ENCODE measurements at places on chromosomes 6 and 20.
A peak's percentile ranks its signal among the peaks of the same experiment; 100 is the strongest.

GRCh38 chr6:167722634-167723309 lies 103.9 kb upstream of the AFDN start:
- no peak for DNase-seq

- DNase-seq, result no peak
Measured at GRCh38 chr6:127775371-127775770, 125.5 kb downstream of the THEMIS start.

- DNase-seq, result no peak
Measured at GRCh38 chr20:31934968-31935764, 16.7 kb downstream of the PDRG1 start.

- no peak for DNase-seq
Measured at GRCh38 chr20:50919567-50919966, 11.7 kb downstream of the ADNP start.

DNA sequence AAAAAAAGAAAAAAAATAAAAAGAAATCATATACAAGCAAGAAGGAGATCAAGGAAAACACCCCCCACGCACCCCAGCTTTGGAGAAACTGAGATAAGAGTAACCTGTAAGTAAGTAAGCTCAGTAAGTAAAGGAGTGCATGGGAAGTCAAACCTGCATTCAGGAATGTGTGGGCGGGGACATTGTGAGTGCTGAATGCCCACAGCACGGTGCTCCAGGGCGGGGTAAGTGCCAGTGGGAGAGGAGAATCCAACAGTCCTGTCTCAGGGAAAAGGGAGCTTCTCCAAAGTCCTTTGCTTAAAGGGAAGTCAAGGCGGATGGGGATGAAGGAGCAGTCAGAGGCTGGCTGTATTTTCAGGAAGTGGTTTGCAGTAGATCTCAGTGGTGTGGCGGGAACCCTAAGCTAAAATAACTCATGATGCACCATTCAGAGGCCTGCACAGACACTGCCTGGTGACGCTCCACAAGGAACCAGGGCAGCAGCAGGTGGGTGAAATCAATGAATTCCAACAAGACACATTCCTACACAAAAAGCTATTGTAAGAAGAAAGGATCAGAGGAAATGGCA lies 368.0 kb downstream of the QKI start:
- DNase-seq, result no peak

DNA sequence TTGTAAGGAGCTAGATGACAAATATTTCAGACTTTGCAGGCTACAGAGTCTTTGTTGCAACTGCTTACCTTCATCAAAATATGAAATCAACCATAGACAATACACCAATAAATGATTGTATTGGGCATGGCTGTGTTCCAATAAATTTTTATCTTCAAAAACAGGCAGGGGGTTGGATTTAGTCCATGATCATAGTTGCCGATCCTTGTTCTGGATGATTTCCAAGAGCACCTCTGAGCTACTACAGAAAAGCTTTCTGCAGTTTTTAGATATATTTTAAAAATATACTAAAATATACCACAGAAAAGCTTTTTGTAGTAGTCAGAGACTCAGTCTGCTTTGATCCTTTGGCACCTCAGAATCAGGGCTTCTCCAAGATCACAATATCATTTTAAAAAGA lies 145.0 kb downstream of the HTR1B start:
- DNase-seq, result no peak

DNA sequence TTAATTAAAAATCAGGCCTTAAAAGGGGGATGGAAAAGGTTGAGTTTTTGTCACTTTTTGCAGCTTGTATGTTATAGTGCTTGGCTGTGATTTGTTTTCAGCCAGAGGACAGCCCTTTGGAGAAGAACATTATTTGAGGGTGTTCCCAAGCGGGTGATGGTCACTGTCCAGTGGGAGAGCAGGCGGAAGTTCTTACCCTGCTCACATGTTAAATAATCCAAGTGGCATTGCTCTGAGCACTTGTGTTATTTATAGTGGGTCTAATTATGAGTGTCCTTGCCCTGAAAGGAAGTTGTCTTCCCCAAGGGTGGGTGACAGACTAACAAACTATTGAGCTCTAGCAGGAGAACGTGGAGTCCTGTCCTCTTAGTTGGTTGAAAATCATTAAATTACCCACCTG lies 49.5 kb downstream of the DOK5 start:
- DNase-seq, result no peak

DNA sequence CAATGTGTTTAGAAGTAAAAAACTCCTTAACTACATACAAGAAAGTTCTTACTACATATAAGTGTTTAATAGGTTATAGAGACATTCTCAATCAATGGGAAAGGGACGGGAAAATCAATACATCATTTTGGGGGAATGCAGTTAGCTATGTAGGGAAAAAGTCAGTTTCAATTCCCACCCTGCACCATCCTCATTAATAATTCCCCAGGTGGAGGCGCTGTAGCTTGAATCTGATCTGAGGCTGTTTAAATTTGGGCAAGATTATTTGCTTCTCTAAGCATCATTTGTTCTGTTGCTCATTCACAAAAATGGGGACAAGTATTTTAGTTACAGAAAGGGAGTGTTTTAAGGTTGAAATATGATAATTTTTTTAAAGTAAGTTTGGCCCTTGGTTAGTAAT lies 19.1 kb downstream of the OLIG3 start:
- no peak for DNase-seq

DNA sequence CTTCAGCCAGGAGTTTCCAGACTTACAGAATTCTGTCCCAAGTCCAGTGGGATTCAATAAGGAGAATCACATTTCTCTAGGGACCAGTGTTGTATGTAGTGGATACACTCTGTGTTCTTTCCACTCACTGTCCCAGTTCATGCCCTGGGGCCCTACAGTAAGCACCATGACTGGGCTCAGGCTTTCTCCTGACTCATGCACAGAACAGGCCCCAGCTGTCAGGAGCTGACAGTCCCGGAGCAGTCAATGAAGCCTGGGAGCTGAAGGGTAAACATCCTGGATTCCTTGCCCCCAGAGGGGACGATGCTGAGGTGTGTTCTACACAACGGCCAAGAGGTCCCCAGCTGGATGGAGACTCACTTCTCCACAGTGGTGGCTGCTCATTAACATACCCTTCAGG lies 40.2 kb upstream of the LRFN2 start:
- no peak for DNase-seq

GRCh38 chr6:16802071-16802470 lies 40.8 kb upstream of the ATXN1 start:
- DNase-seq, result no peak

GRCh38 chr6:156988276-156989158 lies 211.3 kb downstream of the ARID1B start:
- no peak for DNase-seq

- no peak for DNase-seq
Measured at GRCh38 chr6:2791450-2791974, 26.3 kb downstream of the WRNIP1 start.

GRCh38 chr6:53441035-53441493 lies 92.3 kb upstream of the ELOVL5 start:
- no peak for DNase-seq

- no peak for DNase-seq
Measured at GRCh38 chr6:120395330-120395729, 939.0 kb downstream of the TBC1D32 start.

GRCh38 chr6:4930025-4930691 lies 73.7 kb downstream of the RPP40 start:
- no peak for DNase-seq

- peak; percentile 51 for DNase-seq
Measured at GRCh38 chr6:34391786-34392496, 528 bp downstream of the NUDT3 start.

- DNase-seq, result no peak
Measured at GRCh38 chr6:40569162-40569910, 17.8 kb downstream of the LRFN2 start.

DNA sequence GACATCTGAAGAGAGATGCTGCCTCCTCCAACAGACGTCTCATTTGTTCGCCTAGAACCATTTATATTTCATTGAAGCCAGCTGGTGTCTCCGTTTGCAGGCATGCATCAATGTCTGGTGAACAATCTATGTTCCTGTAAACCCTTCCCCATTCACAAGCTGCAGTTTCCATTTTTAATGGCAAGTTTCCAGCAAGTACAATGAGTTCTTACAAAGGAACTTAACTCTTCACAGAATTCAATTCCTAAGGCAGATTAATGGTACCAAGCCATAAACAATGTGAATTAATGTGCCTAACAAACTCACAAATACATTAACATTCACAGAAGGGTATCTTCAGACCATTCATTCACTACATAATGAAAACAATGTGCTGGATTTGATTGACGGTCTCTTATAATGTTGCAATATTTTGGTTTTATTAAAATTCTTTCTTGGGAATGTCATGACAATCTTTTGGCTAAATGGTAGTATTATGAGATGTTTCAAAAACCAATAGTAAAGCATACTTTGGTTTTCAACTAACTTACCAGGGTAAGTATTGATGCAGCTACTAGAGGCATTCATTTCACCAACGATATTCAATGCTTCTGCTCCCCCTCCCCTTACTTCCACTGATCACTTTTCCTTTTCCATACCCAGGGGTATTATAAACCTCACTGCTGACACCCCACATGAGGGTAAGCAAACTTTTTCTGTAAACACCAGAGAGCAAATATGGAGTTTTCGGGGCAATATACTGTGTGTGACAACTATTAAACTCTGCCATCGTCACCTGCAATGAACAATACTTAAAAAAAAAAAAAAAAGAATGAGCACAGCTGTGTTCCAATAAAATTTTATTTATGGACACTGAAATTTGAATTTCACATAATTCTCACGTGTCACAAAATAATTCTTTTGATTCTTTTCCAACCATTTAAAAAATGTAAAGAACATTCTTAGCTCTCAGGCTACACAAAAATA lies 4.2 kb downstream of the AKIRIN2 start:
- peak; percentile 32 for DNase-seq

- peak; percentile 7 for DNase-seq
Measured at GRCh38 chr6:91697010-91697695, 1110.3 kb upstream of the MAP3K7 start.

GRCh38 chr20:62277253-62277652 lies 25.5 kb upstream of the ADRM1 start:
- DNase-seq, result no peak

DNA sequence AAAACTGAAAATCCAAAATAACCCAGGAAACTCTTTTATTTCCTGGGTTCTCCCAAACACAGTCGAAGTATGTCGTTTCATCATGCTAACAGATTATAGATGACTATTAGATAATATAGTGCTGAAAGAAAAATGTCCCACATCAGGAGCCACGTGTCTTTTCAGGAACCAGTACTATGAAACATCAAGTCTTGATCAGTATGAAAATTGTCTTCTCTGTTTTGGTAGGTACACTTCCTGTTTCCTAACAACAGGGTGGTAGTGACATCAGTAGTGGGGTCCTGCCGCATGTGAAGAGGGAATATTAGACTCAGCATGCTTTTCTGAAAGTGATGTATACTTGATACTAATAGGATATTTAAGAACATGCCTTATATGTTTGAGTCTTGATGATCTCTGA lies 136.7 kb downstream of the HIVEP1 start:
- no peak for DNase-seq

DNA sequence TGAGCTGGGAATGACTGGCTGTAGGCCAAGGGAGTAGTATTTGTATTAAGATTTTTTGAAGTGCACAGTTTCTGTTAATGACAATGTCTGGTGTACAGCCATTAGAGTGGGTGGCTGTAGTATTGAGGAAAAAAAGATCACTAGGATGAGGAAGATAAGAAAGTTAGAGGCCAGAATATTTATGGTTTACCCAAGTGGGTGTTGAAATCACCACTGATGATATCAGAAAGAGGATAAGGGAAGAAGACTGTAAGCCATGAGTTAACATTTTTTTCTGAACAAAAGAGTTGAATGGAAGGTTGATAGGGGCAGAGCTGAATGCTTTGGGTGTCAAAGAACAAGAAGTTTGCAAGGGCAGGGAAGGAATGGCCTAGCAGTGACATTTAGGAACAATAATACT lies 104.7 kb downstream of the PRDM13 start:
- DNase-seq, result peak; percentile 30

GRCh38 chr20:4812216-4812615 lies 90.5 kb downstream of the PRND start:
- no peak for DNase-seq

- no peak for DNase-seq
Measured at GRCh38 chr6:5994999-5995657, 11.6 kb downstream of the NRN1 start.

DNA sequence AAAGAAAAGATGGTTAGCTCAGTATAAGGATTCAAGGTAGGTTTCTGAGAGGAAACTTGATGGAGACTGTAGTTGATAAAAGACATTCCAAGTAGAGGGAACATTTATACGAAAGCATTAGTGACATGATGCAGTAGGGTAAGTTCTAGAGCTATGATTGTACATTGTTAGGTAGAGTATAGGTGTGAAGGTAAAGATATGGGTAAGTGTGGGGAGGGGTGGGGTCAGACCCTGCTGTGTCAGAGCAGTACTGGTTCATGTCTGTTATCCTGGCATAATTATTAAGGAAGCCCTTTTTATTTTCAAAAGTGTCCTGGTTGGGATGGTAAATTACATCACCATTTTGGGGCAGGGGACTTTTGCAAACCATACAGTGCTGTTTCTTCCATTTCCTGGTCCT lies 635.8 kb downstream of the COL12A1 start:
- no peak for DNase-seq

DNA sequence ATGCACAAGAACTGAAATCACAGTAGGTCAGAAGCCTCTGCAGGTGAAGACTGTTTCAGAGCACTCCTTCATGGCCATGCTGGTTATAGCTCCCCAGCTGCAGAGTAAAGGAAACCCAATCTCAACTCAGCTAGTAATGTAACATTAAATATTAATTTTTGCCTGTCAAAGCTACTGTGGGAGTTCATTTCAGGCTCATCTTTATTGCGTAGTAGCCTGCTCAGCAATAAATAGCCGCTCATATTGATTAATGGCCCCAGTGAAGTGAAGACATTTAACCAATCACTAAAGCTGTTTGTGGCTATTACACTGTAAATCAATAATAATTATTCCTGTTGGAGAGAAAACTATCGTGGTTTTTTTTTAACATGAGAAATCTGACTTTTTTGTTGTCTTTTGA lies 101.7 kb downstream of the FRK start:
- no peak for DNase-seq

- DNase-seq, result no peak
Measured at GRCh38 chr6:88223298-88223697, 57.2 kb upstream of the CNR1 start.

GRCh38 chr6:31114541-31114878 lies at the start of gene PSORS1C1:
TSS of gene PSORS1C1 (plus strand) at chr6:31114800. CDS start at chr6:31129633, 14,833 bp downstream.
- no peak for DNase-seq
